ENCODE measurements at places on chromosomes 5 and 9. TPM values are rescaled to one million over a fixed set of nuclear protein-coding genes. Genes with fewer than 3 reads are reported as not detected.

DNA sequence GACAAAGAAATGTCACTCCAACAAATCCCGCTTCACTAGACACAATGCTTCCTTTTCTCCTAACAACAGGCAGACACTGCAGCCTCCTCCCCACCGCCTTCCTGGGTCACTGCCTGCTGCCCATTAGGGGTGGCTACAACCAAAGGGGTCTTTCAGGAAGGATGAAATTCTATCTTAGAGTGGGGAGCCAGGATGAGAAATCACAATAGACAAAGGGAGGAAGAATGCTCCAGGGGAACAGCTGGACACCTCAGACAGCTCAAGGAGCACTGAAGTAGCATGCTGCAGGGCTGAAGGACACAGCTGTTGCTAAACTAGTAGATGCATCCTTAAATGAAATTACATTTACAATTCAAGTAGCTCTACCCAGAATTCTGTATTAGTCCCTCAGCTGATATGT, 54.2 kb downstream of the PRELID2 start:
- H3K27ac ChIP-seq = no peak overlapping the region
- H3K4me3 ChIP-seq = no peak overlapping the region
- H3K27me3 ChIP-seq = no peaks in the 10 kb centered on the region
- peaks cover 17% of the 10 kb centered on the region for H3K4me1 ChIP-seq

GRCh38 chr5:34460496-34460895, 195.6 kb upstream of the RAI14 start:
- no peaks in the 10 kb centered on the region for H3K4me1 ChIP-seq
- no peak overlapping the region for H3K4me3 ChIP-seq
- peaks cover 3% of the 10 kb centered on the region for H3K27me3 ChIP-seq
- H3K27ac ChIP-seq = no peak overlapping the region
- peaks cover 64% of the 10 kb centered on the region for H3K36me3 ChIP-seq
- no peak for DNase-seq

Gene TICAM2
- total RNA-seq = 1.0 TPM

- H3K4me1 ChIP-seq = 0 out of 2 replicates have a peak, but pooled peaks cover 2% of the 10 kb centered on the region
- H3K36me3 ChIP-seq = no peaks in the 10 kb centered on the region
- H3K27ac ChIP-seq = no peak overlapping the region
- no peak for DNase-seq
Measured at GRCh38 chr5:89275066-89275855, 392.3 kb upstream of the MEF2C start.

Gene SV2C
- 0.05 TPM for total RNA-seq

DNA sequence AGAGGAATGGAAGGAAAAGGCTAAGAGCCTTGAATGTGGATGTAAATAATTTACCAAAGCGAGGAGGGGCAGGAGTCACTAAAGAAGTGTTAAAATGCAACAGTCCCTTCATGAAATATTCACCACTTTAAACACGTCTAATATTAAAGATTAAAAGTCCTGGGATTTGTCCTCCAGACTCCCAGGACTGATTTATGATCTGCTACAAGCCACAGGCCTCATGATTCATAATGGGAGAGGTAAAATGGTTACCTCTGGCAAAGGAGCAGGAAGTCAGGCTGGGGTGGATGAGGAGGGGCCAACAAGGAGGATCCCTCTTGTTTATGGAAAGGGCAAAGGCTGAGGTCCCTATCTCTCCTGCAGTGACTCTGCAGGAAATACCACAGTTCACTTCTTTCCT, 292.4 kb downstream of the TRIM32 start:
- no peaks in the 10 kb centered on the region for H3K27me3 ChIP-seq
- no peak for DNase-seq
- H3K27ac ChIP-seq = no peak overlapping the region
- H3K36me3 ChIP-seq = no peaks in the 10 kb centered on the region

- no peak for DNase-seq
- no peak overlapping the region for H3K4me3 ChIP-seq
- H3K36me3 ChIP-seq = no peaks in the 10 kb centered on the region
- peaks cover 4% of the 10 kb centered on the region for H3K4me1 ChIP-seq
- H3K27ac ChIP-seq = no peak overlapping the region
Measured at GRCh38 chr5:97838214-97838613, 655.2 kb upstream of the RIOK2 start.

DNA sequence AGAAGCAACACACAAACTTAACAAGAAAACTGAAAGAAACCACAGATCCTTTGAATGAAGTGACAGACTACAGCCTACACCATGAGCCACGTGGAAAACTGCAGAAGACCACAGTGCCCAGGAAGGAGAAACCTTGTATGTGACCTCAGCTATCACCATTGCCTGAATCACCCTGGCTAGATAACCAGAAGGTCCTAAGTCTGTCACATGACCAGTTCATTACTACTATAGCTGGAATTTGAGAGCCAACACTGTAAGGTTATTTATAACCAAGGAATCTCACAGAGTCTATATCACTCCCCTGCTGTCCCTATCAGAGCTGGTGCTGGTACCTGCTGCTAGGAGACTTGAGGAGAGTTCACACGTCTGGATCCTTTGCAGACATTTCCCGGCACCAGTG, 90.3 kb upstream of the FBXL17 start:
- no peak for DNase-seq
- H3K4me1 ChIP-seq = no peaks in the 10 kb centered on the region
- H3K4me3 ChIP-seq = no peak overlapping the region
- no peak overlapping the region for H3K27ac ChIP-seq
- no peaks in the 10 kb centered on the region for H3K36me3 ChIP-seq
